ENCODE measurements at places on chromosomes 3 and 15.
A peak's percentile ranks its signal among the peaks of the same experiment; 100 is the strongest.

- no peak for DNase-seq
These were observed 328.4 kb upstream of the DPH6 start for GRCh38 chr15:35874260-35874905.

DNA sequence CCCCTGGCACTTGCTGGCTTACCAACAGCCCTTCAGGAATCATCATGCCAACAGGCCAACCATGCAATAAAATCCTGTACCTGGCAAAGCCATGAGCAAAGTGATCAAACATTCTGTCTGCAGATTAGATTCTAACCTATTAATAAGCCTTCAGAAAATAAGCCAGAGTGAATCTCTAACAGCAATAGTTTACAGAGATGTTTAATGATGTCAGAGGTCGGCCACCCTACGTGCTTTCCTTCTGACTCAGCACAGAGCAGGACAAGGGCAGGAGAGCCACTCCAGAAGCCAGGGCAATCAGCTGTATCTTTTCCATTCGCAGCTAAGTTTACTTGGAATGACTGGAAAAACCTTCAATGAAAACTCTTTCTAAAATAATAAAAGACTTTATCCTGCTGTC is 13.1 kb downstream of the COL8A1 start:
- DNase-seq: peak; percentile 28

DNA sequence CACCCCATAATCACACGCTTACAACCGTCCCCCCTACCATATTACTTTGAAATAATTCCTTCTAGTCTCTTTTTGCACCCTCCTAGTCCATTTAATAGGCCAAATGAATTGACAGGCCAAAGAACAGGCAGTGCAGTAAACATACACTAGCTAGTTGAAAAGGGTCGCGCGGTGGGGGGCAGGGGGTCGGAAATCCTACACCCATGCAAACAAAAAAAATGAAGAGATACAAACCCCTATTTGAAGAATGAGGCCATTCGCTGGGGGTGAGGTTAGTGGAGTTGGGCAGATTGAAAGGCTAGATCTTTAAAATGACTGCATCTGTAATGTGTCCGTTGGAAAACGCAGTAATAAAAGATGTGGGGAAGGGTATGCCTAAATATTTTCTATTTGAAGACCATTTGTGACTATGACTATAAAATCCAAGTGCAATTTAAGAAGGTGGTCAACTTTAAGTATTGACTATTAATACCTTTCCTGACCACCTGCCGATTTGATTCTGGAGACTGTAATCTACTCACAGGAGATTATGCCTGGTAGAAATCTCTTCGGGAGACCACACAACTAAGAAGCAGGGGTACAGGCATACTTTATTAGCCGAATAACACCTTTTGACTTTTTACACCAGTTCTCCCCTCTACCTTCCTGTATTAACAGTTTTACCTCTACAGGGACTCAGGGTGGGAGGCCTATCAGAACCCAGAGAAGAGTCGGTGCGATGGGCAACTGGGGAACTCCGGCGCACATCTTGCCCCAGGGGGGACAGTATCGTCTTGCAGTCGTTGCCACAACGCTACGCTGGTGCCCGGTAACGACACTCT is 762 bp upstream of the ARL6 start:
- no peak for DNase-seq

GRCh38 chr3:54649551-54649950 is 278.3 kb downstream of the LRTM1 start:
- no peak for DNase-seq

DNA sequence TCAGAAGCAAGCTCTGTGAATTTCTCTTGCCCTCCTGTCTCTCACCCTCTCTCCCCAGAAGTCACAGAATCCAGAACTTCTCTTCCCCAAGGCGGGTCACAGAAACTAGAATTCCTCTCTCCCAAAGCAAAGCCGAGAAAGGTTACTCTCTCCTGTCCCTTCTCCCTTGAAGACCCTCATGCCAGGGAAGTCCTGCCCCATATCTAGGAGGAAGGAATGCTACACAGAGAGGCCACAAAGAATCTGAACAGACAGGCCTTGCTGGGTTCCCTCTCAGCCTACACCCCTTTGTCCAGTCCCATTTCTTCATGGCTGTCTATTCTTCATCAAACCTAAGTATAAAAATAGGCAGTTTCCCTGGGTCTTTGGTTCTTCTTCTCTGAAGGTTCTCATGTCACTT is 29.8 kb downstream of the ANP32A start:
- DNase-seq: no peak
